Upper lobe of left lung (tissue), 6 donors: ENCODE measurements at places on chromosomes 7 and 10. TPM values are rescaled to one million over a fixed set of nuclear protein-coding genes. Genes with fewer than 3 reads are reported as not detected.

DNA sequence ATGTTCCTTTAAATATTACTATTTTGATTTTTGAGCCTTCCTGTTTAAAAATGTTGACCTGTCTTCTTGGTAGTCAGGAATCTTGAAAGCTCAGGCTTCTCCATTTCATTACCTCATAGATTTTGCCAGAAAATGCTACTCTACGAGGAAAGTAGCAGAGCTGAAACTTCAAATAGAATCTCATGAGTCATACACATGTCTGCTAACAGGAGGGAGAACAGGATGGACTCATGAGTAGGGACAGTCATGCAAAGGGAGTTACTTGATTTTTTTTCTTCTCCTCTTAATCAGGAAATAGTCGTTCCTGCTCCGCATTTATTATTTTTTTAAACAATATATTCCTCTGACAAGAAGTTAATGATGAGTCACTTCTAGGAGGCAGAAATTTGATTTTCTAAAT lies 37.0 kb upstream of the MINDY3 start:
- H3K36me3 ChIP-seq, result no peaks in the 10 kb centered on the region
- no peaks in the 10 kb centered on the region for H3K4me1 ChIP-seq
- H3K4me3 ChIP-seq, result no peak overlapping the region

Gene GPR37
- 2.1 TPM for total RNA-seq

- peaks cover 17% of the 10 kb centered on the region for H3K4me1 ChIP-seq
- DNase-seq, result no peak
- no peaks in the 10 kb centered on the region for H3K27me3 ChIP-seq
- no peak overlapping the region for H3K27ac ChIP-seq
Observed at GRCh38 chr10:86340991-86341260, 25.7 kb downstream of the GRID1 start.

DNA sequence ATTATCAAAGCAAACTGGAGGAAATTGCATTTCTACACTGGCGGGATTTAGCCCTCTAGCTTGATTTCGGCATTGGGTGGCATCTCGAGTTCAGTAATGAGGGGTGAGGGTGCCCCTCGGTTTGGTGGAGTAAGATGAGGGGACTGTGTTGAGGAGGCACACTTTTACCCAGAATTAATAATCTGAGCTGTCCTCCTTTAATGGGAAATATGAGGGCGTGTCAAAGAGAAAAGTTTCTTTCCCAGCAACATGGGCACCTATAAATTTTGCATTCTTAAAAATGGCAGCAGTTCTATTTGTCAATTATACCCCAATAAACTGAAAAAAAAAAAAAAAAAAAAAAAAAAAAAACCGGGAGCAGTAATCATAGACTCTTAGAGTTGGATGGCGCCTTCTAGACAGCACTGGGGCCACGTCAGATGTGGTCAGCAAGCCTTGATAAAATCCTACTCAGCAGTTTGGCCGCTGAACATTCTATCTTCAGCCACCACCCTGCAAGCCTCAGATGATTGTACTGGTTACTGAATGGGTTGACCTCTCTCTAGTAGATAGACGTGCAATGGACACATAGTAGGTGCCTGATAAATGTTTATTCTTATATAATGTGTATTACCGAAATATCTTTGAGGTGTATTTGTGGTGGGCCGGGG lies 931 bp downstream of the PAPSS2 start:
- H3K36me3 ChIP-seq, result no peaks in the 10 kb centered on the region
- DNase-seq, result peak; percentile 71
- H3K27ac ChIP-seq, result peak overlapping the region; percentile 88
- peak overlapping the region; percentile 70 for H3K4me3 ChIP-seq
- peaks cover 39% of the 10 kb centered on the region for H3K4me1 ChIP-seq

Gene COL13A1
- total RNA-seq, result 21.2 TPM

- no peak overlapping the region for H3K4me3 ChIP-seq
- DNase-seq, result no peak
- H3K36me3 ChIP-seq, result no peaks in the 10 kb centered on the region
- H3K27me3 ChIP-seq, result no peaks in the 10 kb centered on the region
Observed at GRCh38 chr10:105070952-105071351, 429.9 kb downstream of the SORCS3 start.

GRCh38 chr7:2374830-2375728 lies 20.5 kb downstream of the EIF3B start:
- no peak overlapping the region for H3K4me3 ChIP-seq
- H3K36me3 ChIP-seq, result peaks cover 67% of the 10 kb centered on the region
- no peaks in the 10 kb centered on the region for H3K27me3 ChIP-seq
- no peak for DNase-seq
